Forelimb muscle (tissue), 1 donor: ENCODE measurements at places on chromosomes 6 and 20. TPM values are rescaled to one million over a fixed set of nuclear protein-coding genes. Genes with fewer than 3 reads are reported as not detected.

BTN1A1 gene
- polyA plus RNA-seq = 0.22 TPM

PTCRA gene
- not detected for polyA plus RNA-seq

C6orf58 gene
- polyA plus RNA-seq = 0.77 TPM

HCRTR2 gene
- not detected for polyA plus RNA-seq

EBF4 gene
- 9.0 TPM for polyA plus RNA-seq

PRL gene
- polyA plus RNA-seq = 0.76 TPM

SMPDL3A gene
- 12.8 TPM for polyA plus RNA-seq
